GF-D8 (cell line): ENCODE measurements at places on chromosomes 7 and 10.
A peak's percentile ranks its signal among the peaks of the same experiment; 100 is the strongest.

DNA sequence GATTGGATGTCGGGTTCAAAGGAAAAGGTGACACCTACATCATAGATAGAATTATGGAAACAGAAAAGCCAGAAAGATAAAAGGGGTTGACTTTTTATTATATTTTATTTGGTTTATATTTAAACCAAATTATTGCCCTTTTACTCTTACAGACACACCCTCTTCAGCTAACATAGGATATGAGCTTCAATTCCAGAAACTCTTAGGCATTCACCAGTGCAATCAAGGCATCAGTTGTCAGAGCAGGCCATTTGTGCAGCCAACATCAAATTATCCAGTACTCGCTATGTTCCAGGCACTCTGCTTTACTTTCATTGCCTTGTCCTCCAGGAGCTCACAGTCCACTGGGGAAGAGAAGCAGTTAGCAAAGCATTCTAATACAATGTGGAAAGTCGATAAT, 347.5 kb downstream of the TFEC start:
- DNase-seq: no peak

DNA sequence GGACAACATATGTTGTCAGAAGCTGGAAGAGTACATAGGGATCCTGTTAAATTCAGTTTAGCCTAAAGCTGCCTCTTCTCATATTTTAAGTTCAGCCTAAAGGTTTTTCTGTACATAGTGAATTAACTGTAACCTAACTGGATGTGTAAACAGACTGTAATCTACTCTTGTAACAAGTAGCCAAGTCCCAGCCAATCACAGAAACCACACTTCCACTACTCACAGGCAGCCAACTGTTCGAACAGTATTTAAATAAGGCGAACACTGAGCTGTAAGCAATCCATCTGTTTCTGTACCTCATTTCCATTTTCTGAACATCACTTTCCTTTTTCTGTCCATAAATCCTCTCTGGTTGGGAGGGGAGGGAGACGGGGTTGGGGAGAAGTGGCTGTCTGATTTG, 15.0 kb upstream of the STN1 start:
- DNase-seq: no peak

- peak; percentile 30 for DNase-seq
Observed at GRCh38 chr7:7176406-7177043, 5.8 kb upstream of the C1GALT1 start.

DNA sequence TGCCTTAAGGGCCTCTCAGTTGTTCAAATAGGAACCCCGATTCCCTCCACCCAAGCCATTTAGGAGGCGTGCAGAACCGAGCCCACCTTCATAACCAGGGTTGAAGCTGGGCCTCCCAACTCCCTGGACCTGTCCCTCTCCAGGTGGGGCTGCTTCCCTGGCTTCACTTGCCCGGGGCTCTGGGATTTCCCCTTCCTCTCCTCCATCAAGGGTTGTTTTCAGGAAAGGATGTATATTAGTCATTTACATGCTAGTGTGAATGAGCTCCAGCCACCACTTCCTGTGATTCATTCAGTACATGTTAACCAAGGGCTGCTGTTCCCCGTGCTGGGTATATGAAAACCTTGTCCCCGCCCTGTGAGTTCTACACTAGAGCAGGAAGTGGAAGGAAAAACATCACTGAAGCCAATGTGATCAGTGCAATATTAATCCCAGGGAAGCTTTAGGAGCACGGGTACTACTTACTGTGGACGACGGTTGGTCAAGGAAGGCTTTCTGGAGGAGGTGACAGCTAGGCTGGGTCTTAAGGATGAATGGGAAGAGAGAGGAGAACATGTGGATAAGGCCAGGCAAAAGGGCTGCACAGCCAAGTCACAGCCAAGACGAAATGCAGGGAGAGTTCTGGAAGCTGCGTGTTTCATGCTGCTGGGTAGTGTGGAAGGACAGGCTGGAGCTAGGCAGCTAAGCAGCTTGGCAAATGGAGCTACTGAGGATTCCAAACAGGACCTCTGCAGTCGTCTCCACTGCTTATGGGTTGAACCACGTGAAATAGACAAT, 150.1 kb upstream of the SHH start:
- no peak for DNase-seq

GRCh38 chr7:37262181-37262580, 186.5 kb downstream of the ELMO1 start:
- no peak for DNase-seq

DNA sequence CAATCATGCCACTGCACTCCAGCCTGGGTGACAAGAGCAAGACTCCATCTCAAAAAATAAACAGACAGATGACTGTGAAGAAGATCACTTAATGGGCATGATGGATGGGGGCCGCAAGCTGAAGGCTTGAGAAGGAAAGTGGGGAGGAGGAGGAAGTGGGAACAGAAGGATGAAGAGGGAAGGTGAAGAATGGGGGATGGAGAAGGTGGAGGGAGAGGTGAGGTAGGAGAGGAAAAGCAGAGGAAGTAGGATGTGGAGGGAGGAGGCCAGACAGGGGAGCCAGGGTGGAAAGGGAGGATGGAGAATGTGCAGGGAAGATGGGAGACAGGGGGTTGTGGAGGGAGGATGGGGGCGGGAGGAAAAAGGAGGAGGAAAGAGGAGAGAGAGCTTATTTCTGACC, 68.8 kb downstream of the SVOPL start:
- no peak for DNase-seq

GRCh38 chr7:152588350-152588749, 87.6 kb downstream of the XRCC2 start:
- DNase-seq: no peak

DNA sequence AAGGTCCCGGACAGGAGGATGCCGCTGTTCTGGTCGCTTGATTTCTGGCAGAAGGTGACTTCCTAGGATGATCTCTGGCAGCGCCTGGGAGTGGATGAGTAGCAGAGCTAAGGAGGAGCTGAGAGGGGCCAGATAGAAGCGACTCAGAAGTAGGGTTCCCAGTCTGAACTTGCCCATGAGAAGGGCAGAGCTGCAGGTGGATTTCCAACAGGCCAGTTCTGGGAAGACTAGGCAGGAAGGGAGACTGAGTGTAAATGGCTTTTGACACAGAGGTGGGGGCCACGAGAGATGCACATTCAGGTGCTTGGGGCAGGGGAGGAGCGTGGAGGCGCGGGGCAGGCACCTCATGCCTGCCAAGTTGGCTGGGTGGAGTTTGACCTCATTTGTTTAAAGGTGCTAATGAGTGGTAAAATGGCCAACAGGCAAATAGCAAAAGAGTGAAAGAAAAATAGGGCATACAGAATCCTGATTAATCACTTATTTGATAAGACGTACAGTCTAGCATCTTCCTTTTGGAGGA, 58.8 kb downstream of the SHH start:
- DNase-seq: no peak

- DNase-seq: no peak
Observed at GRCh38 chr7:157189405-157189804, 50.7 kb downstream of the UBE3C start.

GRCh38 chr7:115060095-115060870, 138.4 kb downstream of the MDFIC start:
- no peak for DNase-seq

GRCh38 chr10:71179382-71179781, 33.0 kb upstream of the UNC5B start:
- no peak for DNase-seq

- no peak for DNase-seq
Observed at GRCh38 chr10:1358860-1359625, 302.9 kb downstream of the WDR37 start.

- DNase-seq: no peak
Observed at GRCh38 chr7:952548-953441, 1.7 kb downstream of the ADAP1 start.

DNA sequence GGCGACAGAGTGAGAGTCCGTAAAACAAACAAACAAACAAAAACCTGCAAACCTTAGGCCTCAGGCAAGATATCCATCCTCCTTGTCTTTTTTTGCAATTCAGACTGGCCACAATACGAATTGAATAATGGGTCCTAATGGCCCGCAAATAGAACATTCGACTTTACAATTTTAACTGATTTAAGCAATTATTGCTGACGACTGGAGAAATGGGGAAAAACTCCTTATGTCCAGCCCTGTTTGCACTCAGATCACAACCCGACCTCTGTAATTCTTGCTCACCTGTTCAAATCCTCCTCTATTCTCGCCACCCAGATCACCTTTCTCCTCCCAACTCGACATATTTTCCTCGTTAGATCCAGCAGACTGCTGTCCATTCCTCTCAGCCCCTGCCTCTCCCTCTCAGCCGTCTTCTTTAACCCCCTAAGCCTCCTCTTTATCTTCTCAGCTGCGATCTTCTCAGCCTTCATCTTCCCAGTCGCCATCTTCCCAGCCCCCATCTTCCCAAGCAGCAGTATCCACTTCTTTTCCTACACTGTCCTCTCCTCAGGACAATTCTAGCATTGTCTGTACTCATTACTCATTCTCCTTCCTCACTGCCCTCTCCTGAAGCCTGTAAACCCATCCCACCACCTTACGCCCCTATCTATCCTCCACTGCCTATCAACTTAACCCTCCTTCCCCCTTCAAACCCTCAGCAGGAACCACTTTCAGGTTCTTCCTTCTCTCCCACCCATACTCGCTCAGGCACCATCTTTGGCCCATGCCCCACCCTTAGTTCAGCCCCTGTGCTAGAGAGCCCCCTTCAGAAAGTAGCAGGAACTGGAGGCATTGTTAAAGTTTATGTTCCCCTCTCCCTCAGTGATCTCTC, 61.8 kb downstream of the LRRC17 start:
- DNase-seq: no peak

DNA sequence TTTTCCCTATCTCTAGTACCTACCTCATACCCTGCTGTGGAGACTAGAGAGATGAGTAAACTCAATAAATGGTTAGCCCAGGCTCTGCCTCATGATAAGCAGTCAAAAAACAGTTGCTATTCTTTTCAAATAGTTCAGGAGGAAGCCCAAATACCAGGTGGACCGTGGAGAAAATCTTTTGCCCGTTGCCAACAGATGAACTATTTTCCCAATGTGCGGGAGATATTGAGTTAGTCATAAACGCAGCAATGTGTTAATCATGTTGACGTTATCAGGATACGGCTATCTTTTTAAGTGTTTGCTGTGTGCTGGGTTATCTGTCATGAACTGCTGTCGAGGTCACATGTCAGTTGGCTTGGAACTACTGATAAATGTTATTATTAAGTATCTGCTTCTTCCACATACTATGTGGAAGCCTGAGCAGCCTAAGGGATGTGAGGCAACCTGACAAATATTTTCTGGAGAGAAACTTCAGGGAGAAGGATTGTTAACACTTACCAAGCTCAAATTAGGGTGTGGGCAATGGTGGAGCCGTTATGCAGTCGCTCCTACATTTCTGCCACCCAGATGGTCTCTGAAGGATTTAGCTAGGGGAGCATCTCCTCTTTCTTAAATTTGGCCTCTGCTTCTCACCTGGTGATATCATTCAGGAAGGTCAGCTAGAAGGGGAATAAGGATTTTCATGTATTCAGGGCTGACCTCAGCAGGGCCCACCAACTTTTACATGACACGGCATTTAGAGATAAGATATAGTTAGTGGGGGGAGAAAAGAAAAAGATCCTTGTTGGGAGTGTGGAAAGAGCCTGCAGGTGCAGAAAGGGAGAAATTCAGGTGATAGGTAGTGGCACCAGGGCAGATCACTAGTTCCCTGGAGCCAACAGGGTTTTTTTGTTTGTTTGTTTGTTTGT, 33.5 kb upstream of the SLC26A3 start:
- no peak for DNase-seq

DNA sequence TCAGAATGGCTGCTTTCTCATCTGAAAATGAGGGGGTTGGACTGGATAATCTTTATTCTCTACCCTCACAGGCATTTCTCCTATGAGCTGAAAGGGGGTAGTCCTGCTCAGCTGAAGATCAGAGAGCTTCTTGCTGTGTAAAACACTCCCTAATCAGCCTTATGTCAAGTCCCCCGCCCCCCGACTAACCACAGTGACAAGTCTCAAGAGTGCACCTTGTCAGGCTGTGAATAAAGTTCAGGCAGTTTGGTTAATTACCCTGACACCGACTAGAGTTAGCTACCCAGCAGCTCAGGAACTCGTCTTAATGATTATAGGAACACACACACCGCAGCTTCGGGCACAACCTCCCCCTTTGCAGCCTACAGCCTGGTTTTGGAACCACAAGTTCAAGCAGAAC, 513.7 kb downstream of the RPS24 start:
- no peak for DNase-seq

- DNase-seq: no peak
Observed at GRCh38 chr7:120521761-120522737, 249.1 kb downstream of the KCND2 start.

DNA sequence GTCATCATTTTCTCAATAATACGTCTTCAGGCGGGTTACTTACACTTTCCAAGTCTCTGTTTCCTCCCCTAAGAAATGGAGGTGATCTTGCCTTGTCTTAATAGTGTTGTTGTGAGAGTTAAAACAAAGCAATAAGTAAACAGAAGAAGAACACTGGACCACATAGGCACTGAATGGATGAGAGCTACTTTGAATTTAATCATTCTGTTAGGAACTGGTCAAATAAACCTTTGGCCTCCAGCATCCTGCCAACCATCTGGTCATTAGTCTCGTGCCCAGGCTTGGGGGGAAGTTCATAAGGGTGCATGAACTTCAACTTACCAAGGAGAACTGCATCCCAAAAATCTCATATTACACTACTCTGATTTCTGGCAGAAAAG, 109.4 kb upstream of the C7orf33 start:
- no peak for DNase-seq

- DNase-seq: no peak
Observed at GRCh38 chr10:64863836-64864235, 1342.6 kb downstream of the REEP3 start.

DNA sequence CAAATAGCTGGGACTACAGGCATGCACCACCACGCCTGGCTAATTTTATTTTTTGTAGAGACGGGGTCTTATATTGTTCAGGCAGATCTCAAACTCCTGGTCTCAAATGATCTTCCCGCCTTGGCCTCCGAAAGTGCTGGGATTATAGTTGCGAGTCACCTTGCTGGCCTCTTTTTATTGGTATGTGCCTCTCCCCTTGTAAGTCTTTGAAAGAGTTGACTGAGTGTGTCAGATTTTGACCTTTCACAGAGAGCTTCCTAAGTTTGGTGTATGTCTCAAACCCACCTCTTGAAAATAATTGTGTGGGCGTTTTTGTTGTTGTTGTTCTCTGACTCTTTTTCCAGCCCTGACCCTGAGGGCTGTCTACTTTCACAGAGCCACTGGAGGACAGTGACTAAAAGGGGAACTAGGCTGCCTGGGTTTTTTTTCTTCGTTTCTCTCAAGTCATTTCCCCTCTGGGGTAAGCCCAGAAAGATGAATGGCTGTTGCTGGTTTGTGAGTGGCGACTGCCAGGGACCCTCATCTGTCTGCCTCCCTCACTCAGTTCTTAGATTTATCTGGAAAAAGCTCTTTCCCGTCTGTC, 262.8 kb downstream of the ZEB1 start:
- DNase-seq: peak; percentile 31

DNA sequence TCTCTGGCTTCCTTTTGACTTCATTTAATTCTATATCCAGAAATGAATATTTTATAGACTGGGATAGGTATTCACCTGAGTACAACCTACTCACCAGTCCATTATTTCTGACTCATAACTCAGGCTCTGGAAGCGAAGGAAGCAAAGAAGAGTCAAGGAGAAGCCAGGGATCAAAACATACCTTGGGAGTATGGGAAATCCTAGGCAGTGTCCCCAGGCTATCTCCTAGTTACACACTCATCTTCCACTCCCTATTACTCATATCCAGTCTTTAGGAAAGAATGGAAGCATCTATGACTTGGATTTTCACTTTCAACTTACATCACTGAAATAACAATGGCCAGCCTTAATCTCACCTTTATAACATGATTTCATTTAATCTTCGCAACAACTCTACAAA, 40.9 kb upstream of the ELAPOR2 start:
- no peak for DNase-seq
